ENCODE measurements at places on chromosomes 2 and 18.

DNA sequence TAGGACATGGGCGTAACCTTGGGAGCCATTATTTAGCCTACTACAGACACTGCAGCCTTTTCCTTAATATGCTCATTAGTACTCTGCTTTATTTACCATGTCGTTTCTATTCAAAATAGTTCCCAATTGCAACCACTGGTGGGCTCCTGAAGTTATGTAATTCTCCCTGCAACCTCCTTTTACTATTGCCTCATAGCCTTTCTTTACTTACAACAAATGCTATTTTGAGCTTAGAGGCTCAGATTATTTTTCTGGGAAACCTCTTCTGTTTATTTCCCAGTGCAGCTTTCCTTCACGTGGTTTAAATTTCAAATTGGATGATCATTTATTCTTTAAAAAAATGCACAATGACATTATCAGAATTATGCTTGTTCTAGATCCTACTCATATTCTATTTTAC is 492.3 kb upstream of the TMEFF2 start:
- DNase-seq, result no peak

GRCh38 chr2:25342372-25343186 is 854 bp upstream of the DNMT3A start:
- DNase-seq, result peak; percentile 77

DNA sequence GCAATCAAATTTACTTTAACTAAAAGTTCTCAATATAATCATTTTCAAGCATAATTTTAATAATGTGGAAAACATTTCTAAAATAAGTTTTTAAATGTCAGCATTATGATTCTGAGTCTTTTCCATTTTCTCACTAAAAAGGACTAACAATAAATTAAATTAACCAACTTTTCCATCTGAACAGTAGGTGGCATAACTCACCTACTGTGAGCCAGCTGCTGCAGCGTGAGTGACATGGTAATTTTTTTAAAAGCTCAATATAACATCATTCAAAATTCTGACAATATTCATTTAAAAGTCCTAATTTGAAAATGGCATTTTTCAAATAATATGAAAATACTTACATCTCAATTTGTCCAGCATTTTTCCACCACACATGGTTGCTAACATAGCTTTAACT is 66.5 kb downstream of the DTNB start:
- DNase-seq, result peak; percentile 44

DNA sequence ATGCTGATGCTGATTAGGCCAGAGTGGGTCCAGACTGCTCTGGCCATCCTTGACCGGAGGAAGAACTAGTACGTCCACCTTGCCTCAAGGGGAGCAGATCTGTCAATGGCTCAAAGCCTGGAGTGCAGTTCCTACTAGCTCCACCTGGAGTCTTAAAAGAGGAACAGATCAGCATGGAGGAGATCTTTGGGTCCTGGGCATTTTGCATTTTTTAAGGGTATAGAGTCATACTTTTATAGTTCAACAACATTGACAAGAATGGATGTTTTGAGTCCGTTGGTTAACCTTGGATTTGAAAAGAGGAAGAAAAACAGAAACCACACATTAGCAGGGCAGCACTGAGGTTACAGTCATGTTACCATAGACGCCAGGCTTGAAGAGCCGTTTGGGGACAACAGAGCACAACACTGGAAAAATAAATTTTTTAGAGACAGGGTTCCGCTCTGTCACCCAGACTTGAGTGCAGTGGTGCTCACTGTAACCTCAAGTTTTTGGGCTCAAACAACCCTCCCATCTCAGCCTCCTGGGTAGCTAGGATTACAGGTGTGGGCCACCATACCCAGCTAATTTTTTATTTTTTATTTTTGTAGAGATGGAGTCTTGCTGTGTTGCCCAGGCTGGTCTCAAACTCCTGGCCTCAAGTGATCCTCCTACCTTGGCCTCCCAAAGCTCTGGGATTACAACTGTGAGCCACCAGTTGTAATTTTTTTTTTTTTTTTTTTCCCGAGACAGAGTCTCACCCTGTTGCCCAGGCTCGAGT is 78.5 kb downstream of the PRKCE start:
- no peak for DNase-seq

- no peak for DNase-seq
Measured at GRCh38 chr2:31228717-31229116, 5.2 kb upstream of the EHD3 start.

Measured in G401 (cell line).